ENCODE measurements at places on chromosomes 1 and 21.

DNA sequence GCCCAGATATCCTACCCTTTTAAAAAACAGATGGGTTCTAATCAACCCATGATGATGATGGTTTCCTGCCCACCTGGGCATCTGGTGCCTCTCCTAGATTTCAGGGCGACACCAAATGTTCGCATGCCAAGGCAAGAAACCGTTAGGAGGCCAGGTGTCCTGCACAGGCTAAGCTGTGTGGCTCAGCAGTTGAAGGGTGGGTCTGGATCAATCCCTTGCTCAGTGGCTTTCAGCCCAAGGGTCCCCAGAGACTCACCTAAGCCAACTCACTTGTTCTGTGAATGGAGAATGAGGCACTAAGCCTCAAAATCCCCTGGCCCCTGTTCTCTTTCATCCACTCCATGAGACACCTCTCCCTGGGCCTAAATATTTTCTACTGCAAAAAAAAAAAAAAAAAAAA lies 169.1 kb upstream of the EDN2 start:
- DNase-seq = no peak

DNA sequence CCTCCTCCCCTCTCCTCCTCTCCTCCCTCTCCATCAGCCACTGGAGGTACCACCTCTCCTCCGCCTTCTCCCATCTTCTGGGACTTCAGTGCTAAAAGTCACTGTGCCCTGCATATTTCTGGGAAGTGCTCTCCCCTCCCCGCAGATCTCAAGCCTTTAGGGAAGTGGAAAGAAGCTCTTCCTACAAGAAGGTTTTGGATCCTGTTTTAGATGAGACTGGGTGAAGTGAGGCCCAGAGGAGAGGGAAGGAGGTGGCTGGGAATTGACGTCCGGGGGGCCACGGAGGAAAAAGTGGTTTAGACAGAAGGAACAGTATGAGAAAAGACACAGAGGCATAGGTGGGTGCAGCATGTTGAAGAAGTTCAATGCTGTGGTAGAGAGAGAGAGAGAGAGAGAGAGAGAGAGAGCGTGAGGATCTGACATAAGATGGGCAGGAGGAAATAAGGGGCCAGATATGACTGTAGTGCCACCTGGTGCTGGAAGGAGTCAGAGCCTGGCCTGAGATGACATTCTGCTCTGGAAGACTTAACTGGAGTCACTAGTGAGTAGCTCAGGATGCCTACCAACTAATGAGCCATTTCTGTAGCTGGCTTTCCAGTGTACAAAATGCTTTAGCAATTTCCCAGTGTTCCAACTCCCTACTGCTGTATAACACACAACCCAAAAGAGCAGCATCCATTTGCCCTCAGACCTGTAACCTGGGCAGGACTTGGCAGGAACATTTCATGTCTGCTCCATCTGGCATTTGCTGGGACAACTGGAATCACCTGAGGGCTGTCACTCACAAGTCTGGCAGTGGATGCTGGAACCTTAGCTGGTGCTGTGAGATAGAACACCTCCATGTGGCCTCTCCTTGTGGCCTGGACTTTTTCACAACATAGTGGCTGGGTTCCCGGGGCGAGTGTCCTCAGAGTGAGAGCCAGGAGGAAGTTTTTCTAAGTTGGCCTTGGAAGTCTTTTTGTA lies 16.6 kb upstream of the ZSCAN20 start:
- peak; percentile 4 for DNase-seq

DNA sequence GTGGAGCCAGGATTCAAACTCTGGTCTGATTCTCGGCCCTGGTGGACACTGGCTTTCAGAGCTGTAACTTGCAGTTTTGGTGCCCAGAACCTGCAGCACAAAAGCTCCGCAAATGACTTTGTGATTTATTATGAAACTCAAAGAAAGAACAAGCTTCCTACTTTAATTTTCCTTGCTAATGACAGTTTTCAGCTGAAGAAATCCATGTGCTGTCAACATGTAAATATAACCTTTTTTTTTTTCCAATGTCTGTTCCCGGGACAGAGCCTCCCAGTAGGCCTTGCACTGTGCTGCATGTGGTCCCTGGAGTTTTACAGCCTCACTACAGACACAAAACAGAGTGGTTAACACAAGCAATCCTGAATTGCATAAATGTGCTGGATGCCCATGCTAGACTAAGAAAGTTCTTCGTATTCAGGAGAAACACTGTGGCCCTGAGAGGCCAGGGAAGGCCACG lies 62.3 kb upstream of the ANGPTL1 start:
- DNase-seq = no peak

- DNase-seq = no peak
Observed at GRCh38 chr1:167922023-167922422, 8.1 kb upstream of the ADCY10 start.

DNA sequence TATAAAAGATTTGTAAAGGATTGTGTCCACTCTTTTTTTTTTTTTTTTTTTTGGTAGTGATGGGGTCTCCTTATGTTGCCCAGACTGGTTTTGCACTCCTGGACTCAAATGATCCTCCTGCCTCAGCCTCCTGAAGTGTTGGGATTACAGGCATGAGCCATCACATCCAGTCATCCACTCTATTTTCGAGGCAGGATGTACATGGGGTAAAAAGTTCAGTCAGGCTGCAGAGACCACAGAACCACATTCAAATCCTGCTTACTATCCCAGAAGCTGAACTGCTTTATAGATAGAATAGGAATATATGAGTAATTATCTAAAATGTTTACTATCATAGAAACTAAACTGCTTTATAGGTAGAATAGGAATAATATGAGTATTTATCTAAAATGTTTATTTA lies 26.0 kb upstream of the KCNK2 start:
- no peak for DNase-seq

- DNase-seq = no peak
Observed at GRCh38 chr21:42374864-42375499, 8.6 kb upstream of the TFF1 start.

GRCh38 chr1:10540277-10541005 lies 65.7 kb downstream of the PEX14 start:
- no peak for DNase-seq

GRCh38 chr1:53450225-53450624 lies 9.0 kb upstream of the DMRTB1 start:
- DNase-seq = no peak

GRCh38 chr1:110055493-110056284 lies 14.8 kb downstream of the ALX3 start:
- DNase-seq = no peak

DNA sequence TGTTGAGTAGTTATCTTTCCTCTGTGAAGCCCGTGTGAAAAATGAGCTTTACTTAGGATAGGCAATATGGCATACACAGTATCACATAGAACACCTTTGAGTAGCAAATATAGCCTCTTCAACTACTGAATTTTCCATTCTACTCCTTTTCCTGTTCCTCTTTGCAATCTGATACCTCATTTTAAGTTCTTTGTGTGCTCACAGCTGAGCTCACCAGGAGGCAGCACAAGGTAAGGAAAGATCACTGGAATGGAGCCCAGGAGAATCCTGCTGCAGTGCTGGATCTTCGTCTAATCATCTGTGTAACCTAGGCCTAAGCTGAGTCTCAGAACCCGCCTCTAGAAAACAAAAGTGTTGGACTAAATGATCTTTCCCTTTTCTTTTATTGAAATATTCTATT lies 171.0 kb downstream of the LRRC40 start:
- no peak for DNase-seq

DNA sequence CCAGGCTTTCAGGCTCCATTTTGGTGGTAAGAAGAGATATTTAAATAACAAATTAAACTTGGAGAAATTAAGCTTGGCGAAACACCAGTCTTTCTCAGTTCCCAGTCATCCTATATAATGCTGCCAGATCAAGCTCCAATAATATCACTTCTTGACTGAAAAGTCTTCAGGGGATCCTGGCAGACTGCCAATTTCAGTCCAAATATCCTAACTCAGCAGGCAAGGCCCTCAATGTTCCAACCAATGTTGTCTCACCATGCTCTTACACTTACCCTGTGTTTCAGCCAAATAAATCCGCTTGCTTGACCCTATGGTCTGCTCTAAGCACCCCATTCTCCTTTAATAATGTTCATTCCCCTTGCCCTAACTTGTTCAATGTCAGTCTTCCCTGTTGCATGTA lies 39.9 kb upstream of the BCL10 start:
- no peak for DNase-seq

- no peak for DNase-seq
Observed at GRCh38 chr1:26768755-26769154, 19.0 kb upstream of the PIGV start.

DNA sequence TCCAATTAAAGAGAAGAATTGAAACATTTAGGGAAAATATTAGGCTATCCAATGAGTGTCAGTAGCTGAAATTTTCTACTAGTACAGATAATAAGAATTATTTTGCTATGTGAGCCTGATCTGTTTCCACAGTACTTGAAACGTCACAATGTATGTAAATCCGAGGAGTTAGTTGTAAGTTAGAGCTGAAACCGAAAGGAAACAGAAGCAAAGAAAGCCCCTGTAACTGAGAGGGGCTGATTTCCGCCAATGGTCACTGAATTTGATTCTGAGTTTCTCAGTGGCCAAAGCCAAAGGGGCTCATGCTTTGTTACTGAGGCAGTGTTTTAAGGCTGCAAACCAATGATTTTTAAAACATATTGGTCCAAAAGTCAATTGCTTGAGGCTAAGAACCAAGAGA lies 168.3 kb upstream of the DUSP10 start:
- no peak for DNase-seq

- no peak for DNase-seq
Observed at GRCh38 chr1:59604191-59604590, 210.6 kb upstream of the HOOK1 start.

DNA sequence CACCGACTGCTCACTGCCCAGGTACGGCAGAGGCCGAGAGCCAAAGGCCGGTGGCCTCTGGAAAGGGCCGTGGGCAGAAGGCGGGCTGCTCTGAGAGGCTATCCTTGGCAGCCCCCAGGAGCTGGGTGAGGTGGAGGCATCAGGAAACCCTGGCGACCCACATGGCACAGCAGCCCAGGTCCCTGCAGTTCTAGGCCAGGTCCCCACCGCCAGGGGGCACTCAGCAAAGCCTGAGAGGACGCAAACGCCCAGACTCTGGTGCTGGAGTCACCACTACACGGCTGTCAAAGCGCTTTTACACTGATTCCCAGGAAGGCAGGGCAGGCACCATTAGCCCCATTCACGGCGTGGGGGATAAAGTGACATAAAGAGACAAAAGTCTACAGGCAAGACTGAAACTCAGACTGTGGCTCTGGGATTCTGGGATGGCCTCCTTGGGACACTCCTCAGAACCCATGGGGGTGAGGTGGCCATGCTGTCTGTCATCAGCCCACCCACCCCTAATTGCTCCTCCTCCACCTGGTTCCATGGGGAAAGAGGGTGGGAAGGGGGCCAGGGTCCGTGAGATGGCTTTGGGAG lies 4.9 kb downstream of the PLEKHG5 start:
- peak; percentile 77 for DNase-seq

GRCh38 chr21:41152147-41152546 lies 15.8 kb upstream of the BACE2 start:
- DNase-seq = no peak

DNA sequence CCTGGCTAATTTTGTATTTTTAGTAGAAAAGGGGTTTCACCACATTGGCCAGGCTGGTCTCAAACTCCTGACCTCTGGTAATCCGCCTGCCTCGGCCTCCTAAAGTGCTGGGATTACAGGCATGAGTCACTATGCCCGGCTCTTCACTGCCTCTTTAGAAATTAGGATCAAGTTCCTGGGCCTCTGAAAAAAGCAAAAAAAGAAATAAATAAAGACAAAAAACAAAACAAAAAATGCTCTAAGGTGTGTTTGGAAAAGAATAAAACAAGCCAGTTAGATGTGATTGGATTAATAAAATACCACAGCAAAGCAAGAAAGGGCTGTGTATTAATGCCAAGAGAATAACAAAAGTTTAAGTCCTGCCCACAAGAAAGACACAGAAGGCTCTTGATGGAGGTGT lies 4.2 kb upstream of the ABCB10 start:
- DNase-seq = no peak
